Mesenteric fat pad (tissue), 1 donor: ENCODE measurements at places on chromosomes 6 and 20. TPM values are rescaled to one million over a fixed set of nuclear protein-coding genes. Genes with fewer than 3 reads are reported as not detected.

GRCh38 chr20:32436142-32436861 is 78.2 kb downstream of the ASXL1 start:
- no peak for DNase-seq

DNA sequence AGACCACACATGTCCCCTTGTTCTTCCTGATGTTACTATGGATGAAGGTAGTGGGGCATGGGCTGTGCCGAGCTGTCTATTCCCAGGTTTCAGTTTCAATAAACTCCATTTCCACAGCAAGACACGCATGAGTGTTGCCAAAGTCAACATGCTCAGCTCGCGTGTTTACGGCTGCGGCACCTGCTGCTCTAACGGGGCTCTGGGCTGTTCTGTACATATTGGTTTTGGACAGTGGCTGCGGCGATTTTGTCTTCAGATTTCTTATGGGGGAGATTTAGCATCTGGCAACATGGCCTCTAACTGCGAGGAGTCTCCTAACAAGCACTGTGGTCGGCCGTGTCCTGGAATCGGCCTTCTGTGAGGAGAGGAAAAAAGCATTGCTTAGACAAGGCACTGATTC is 58.6 kb downstream of the TMEM242 start:
- no peak for DNase-seq

- DNase-seq, result no peak
Observed at GRCh38 chr20:6058684-6059295, 4.9 kb upstream of the LRRN4 start.

- no peak for DNase-seq
Observed at GRCh38 chr6:14762077-14762476, 483.8 kb upstream of the JARID2 start.

- DNase-seq, result no peak
Observed at GRCh38 chr6:20056350-20056992, 155.8 kb downstream of the MBOAT1 start.

GRCh38 chr6:44056392-44057237 is 70.6 kb downstream of the MRPL14 start:
- no peak for DNase-seq

GRCh38 chr20:55626716-55627115 is 378.6 kb downstream of the CBLN4 start:
- DNase-seq, result no peak

DNA sequence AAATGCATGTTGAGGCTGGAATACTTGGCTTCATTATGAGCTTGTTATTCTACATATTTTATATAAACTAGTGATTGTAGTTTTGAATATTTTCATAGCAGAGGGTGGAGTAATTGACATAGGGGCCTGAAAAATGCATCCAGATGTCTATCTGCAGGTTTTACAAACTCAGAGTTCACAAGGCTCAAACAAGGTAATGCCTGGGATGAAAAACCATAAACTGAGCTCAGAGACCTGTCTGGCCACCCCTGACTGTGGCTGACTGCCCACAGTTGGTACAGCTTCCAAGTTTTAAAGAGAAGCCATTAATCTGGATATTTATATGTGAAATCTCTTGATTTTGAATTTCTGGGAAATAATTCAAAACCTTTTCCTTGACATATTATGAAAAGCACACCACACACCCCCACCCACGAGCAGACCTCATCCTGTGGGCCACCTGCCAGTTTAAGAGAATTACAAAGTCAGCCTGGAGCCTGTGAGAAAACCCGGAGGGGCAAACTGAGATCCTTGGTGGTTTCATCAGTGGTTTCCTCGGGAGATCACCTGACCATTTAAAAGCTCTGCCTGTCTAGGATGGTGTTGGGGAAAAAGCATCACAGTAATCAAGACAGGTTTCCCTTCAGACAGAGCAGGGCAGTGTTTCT is 230.1 kb downstream of the SAMD5 start:
- DNase-seq, result no peak

DNA sequence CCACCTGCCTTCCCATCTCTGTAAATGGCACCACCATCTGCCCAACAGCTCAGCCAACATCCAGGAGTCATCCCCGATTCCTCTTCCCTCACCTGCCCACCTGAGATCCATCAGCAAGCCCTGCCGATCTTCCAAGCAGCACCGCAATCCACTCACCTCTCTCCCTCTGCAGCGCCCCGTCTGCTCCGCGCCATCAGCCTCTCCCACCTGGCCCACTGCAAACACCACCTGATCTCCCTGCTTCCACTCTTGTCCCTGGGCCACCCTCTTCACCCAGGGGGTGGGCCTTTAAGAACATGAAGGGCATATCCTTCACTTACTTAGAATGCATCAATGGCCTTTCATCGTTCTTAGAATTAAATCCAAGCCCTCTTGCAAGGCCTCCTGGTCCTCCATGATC is 457.3 kb upstream of the SULF2 start:
- no peak for DNase-seq

- no peak for DNase-seq
Observed at GRCh38 chr6:35037664-35038038, 103.5 kb downstream of the TCP11 start.

DNA sequence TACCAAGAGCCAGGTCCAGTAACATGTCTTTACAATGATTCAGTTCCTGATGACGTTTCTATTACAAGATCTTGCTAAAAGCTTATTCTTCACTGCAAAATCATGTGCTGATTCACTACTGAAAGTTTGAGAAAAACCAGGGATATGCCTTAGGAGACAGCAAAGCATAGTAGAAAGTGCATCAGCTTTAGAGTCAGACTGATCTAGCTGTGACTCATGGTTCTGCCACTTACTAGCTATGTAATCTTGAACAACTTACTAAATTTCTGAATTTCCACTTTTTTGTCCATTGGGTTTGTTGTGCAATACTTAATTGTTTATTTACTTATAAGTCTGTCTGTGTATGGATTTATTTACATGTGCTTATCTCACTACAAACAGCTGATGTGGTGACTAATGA is 198.5 kb upstream of the RSPO3 start:
- DNase-seq, result no peak

GRCh38 chr20:41373251-41373783 is 6.7 kb upstream of the EMILIN3 start:
- DNase-seq, result no peak

DNA sequence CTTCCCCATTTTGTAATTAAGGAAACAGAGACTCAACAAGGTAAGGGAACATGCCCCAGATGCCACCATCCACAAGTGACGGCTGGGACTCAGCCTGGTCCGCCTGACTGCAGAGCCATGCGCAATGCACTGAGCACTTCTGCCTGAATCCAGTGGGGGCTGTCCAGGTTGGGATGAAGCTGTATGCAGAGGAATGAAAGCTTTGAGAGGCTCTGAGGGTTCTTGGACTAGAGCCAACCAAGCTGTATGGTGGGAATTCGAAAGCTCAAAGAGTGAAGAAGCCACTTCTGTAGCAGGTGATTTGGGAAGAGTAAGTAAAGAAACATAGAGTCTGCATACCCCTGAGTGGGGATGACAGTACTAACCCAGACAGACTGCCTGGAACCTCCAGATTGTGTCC is 127.6 kb upstream of the AKAP12 start:
- no peak for DNase-seq

- DNase-seq, result no peak
Observed at GRCh38 chr6:166675736-166676135, 48.7 kb upstream of the RPS6KA2 start.

Gene DEFB124
- 1.7 TPM for total RNA-seq

Gene DYNLT2
- 0.71 TPM for total RNA-seq

Gene SIRT5
- total RNA-seq, result 8.8 TPM

Gene NOTCH4
- 113 TPM for total RNA-seq

Gene RIMS4
- 0.29 TPM for total RNA-seq

Gene ETV7
- total RNA-seq, result 0.29 TPM
